ENCODE measurements at places on chromosomes 7 and 10.

DNA sequence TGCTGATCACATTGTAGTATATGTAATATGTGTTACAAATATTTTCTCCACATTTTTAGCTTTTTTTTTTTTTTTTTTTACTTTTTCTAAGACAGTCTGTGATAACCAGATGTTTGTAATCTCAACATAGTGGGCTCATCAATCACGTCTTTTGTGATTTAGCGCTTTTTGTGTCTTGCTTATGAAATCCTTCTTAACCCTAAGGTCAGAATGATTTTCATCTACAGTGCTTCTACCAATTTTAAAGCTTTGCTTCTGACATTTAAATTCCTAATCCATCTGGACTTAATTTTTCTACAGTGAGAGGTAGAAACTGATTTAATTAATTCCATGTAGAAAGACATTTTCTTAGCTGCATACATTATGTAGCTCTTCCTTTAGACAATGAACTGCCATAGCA is 626.4 kb downstream of the TNS3 start:
- no peak for DNase-seq

GRCh38 chr7:108211382-108212201 is 81.4 kb upstream of the LAMB4 start:
- DNase-seq = no peak

DNA sequence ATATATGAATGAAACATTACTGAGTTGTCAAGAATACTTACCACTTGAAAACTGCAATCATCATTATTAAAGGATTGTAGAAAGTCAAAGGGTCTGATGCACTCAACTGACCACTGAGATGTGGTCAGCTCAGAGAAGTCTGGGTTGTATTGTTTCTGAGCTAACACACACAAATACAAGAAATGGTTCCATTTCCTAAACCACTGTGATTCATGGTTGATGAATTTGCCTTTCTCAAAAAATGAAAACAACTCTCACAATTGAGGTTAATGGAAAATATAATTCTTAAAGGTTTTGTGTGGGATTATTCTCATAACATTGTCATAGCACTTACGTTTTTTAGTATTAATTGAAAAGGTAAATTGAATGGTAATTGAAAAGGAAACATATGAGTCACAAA is 45.6 kb upstream of the TAS2R16 start:
- no peak for DNase-seq

- peak; percentile 81 for DNase-seq
These were observed 2.8 kb downstream of the FAM53B start for GRCh38 chr10:124741281-124741921.

DNA sequence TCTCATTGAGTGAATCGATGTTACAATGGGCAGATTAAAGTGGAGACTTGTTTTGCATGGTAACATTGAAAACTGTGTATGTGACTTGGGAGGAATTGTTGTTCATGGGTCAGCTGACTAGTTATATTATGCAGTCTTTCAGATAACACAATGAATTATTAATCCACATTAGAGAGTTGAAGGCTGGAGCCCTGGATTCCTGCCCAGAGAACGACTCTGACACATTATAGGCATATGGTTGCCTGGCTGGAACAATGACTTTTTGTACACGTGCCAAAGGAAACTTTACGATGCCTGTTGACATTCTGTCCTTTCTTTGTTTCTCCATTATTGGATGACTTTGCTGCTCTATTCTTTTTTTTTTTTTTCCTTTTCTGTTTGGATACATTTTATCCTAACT is 52.3 kb upstream of the TMEM229A start:
- no peak for DNase-seq

GRCh38 chr7:2755531-2755930 is 67.5 kb downstream of the AMZ1 start:
- DNase-seq = no peak

GRCh38 chr10:77608281-77608680 is 29.3 kb downstream of the KCNMA1 start:
- no peak for DNase-seq

GRCh38 chr7:133794479-133794878 is 332.7 kb upstream of the LRGUK start:
- no peak for DNase-seq

DNA sequence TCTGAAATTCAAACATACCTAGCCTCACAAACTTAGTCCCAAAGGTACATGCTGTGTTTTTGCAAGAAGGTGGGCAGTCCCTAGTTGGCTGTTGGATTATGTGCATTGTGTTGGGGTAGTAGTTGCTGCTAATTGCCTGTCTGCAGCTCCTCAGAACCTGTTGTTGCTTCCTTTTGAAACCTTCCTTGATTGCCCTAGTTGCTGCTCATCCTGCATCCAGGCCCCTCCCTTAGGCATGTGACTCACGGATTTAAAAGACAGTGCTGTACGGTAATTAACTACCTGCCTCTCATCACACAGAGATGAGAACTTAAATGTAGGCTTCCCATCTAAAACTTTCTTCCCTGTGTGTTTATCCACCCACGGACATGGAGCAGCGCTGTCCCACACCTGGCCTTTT is 67.7 kb downstream of the BMPR1A start:
- no peak for DNase-seq

- DNase-seq = no peak
These were observed 324.9 kb downstream of the LRRTM3 start for GRCh38 chr10:67250686-67251085.

GRCh38 chr7:67438913-67439505 is 442.4 kb downstream of the TYW1 start:
- no peak for DNase-seq

DNA sequence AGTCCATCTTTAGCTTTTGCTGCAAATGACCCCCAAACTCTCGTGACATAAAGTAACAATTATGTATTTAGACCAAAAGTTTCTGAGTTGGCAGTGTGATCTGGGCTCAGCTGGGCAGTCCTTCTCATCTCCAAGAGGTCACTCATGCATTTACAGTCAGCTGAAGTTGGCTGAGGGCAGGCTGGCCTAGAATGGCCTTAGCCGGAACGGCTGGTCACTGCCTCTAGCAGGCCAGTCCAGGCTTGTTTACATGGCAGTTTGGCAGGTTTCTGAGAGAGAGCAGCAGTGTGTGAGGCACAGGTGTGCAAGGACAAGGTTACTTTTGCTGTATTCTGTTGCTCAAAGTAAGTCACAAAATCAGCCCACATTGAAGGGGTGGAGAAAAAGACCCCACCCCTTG is 200.0 kb upstream of the AGK start:
- DNase-seq = no peak

DNA sequence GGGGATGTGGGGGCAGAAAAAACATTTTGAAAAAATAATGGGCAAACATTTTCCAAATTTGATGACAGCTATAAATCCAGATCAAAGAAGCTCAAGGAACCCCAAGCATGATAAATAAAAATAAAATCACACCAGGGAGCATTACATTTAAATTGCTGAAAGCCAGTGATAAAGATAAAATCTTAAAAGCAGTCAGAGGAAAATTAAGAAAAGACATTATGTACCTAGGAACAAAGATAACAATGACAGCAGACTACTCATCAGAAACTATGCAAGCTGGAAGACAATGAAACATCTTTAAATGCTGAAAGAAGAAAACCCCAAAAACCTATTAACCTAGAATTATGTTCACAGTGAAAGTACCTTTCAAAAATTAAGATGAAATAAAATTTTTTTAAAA is 23.3 kb downstream of the NEUROG3 start:
- DNase-seq = no peak

DNA sequence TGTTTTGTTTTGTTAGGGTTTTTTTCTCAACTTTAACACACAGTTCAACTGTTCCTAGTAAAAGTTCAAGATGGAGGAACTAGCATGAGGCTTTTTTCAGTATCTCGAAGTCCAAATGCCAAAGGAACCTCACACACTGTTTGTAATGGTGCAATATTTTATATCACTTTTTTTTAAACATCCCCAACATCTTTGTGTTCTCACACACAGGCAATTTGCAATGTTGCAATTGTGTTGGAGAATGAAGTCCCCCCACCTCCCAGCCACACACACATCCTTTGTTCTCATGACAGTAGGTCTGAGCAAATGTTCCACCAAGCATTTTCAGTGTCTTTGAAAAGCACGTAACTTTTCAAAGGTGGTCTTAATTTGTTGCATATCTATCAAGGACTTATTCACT is 120.9 kb downstream of the TWIST1 start:
- DNase-seq = no peak

- DNase-seq = no peak
These were observed 10.2 kb downstream of the CPA4 start for GRCh38 chr7:130303127-130303526.

GRCh38 chr7:1703871-1704810 is 34.1 kb downstream of the ELFN1 start:
- no peak for DNase-seq

Measured in stimulated activated CD4-positive, alpha-beta T cell treated with anti-CD3 and anti-CD28 coated beads, Interleukin-4, amount 100 ng/mL, for 1 hour (primary cell).